ENCODE measurements at places on chromosomes 1 and 21.

DNA sequence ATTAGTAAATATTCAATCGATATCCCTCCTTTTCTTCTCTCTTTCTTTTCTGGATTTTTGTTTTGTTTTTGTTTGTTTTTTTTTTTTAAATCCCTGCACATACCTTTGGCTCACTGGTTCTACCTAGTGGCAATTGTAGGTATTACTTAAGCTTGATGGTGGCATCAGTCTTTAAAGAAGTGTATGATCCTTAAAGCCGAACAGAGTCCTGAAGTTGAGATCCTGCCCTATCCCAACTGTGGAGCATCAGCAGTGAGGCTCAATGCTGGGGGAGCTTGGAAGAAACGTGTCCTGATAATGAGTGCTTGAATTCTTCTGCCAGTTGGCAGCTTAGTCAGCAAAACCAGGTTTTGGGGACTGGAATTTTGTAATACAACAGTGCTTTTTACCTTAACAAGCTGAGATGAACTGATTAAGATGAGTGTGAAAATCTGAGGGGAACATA, 60.8 kb downstream of the FASLG start:
- DNase-seq = no peak

- peak; percentile 78 for DNase-seq
Measured at GRCh38 chr1:8889925-8890785, 11.7 kb upstream of the ENO1 start.

GRCh38 chr1:234854645-234855039, 244.7 kb upstream of the IRF2BP2 start:
- no peak for DNase-seq

DNA sequence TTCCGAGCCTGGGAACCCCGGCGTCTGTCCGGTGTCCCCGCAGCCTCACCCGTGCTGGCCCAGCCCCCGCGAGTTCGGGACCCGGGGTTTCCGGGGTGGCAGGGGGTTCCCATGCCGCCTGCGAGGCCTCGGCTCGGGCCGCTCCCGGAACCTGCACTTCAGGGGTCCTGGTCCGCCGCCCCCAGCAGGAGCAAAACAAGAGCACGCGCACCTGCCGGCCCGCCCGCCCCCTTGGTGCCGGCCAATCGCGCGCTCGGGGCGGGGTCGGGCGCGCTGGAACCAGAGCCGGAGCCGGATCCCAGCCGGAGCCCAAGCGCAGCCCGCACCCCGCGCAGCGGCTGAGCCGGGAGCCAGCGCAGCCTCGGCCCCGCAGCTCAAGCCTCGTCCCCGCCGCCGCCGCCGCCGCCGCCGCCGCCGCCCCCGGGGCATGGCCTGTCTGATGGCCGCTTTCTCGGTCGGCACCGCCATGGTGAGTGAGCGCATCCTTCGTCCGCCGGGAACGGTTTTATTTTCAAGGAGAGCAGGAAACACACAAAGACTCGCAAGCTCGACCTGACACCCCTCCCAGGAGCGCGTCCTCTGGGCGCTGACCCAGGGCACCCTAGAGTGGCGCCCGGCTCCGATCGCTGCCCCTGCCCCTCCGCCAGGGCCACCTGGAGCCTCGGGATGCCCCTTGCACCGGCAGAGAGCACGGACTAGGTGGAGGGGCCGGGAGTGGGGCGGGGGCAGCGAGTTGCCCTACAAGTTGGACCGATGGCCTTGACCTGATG, at the start of gene ABCG1:
Gene ABCG1 (plus strand): TSS at position 305 of the 770 bp plus-strand sequence. CDS start 123 bp downstream, at position 428.
- peak; percentile 59 for DNase-seq

- no peak for DNase-seq
Measured at GRCh38 chr1:105467549-105467948, 1588.9 kb upstream of the PRMT6 start.

DNA sequence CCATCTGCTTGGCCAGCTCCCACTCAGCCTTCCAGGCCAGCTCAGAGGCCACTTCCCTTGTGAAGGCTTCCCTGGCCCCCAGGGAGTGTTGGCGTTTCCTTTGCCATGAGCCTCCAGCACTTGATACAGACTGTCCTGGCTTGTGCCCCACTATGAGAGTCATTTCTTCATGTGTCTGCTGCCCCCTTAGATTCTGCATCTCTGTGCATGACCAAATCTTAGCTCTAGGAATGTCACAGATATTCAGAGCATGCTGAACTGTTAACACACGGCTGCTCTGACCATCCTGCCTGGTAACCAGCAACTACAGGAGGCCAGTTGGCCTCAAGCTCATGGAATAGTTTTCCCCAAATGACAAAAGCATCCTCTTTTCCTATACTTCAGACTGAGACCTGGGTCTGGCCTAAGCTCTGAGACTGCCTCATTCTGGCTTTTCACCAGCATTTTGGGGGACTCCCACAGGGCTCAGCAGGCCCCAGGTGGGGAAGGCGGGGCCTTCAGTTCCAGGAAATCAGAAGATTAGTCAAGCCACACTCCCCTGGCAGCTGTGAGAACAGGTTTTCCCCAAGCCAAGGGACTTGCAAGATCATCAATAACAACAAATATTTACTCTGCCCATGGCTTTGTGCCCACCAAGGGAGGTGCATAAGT, 182.6 kb upstream of the EDN2 start:
- DNase-seq = no peak

DNA sequence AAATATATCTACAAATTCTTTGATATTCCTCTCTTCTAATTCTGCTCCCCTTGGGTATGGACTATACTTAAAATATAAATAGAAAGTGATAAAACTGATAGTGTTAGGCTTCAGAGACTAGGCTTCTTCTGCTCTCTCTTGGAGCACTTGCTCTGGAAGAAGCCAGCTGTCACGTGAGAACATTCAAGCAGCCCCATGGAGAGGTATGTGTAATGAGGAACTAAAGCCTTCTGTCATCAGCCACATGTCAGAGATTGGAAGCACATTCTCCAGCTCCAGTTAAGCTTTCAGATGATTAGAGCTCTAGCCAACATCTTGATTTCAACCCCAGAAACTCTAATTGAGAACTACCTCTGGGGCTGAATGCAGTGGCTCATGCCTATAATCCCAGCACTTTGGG, 34.3 kb downstream of the XKR8 start:
- no peak for DNase-seq
